ENCODE measurements at places on chromosomes 3 and 15.

DNA sequence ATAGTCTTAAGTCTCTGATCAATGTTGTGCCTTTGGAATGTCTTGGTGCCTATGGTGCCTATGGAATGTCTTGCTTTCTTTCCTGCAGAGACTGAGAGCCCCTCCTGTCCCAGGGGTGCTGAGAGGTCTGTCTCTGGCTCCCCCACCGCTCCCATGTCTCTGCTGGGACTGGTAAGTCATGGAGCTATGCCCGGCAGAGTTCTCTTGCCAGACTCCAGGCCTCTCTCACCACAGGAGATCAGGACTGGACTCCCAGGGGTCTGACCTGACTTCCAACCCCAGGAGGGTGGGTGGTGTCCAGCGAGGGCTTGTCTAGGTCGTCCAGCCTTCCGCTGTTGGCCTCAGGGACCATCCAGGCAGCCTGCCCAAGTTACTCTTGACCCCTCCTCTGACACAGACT, 14.0 kb upstream of the CYP11A1 start:
- no peak for DNase-seq

GRCh38 chr15:39157882-39158281, 423.0 kb upstream of the THBS1 start:
- DNase-seq = no peak

DNA sequence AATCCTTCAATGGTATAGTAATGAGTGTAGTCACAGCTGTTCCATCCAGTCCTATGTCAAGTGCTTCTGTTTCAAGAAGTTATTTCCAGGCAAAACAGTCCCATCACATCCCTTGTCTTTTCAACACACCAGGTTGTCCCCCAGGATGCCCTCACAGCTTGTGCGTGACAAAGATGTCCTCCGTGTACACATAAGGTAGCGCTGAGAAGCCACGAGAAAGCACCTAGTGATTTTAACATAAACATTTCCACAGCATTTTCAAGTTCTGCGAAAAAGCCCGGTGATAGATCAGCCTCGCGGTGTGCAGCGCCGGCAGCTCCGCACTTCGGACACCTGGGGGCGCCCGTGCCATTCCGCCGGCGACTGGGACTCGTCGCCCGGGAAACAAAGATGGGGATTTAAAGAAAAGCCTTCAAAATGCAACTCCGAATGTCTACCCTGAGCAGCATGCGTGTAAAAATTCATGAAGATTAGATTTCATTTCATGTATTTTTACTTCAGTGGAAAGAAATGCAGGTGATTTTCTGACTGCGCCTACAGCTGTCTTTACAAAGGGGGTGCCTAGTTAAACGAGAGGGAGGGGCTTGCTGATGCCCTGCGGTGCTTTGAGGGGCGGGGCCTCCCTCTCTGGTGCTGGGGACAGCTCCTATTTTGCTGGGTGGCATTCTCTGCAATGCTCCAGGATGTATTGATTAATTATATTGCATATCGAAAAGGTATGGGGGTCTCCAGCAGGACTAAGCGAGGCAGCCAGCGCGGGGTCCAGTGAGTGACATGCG, 49.9 kb downstream of the KY start:
- DNase-seq = peak; percentile 56

GRCh38 chr15:77052556-77052955, 18.4 kb downstream of the TSPAN3 start:
- no peak for DNase-seq

DNA sequence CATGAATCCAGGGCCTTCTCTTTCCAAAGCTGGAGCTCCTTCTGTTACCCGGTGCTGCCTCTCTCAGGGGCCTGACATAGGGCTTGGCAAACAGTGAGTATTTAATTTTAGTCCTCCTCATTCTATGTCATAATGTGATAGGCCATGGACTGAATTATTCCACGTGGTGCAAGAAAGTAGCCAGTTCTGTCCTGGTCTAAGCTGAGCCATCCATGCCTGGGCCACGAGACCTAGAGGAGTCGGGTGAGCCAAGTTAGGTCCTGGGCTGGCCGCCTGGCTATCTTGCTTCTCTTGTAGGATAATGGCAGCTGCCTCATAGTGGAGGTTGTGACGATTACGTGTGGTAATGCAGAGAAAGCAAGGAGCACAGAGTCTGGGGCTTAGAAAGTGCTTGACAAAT, 170.6 kb downstream of the FAM43A start:
- no peak for DNase-seq

DNA sequence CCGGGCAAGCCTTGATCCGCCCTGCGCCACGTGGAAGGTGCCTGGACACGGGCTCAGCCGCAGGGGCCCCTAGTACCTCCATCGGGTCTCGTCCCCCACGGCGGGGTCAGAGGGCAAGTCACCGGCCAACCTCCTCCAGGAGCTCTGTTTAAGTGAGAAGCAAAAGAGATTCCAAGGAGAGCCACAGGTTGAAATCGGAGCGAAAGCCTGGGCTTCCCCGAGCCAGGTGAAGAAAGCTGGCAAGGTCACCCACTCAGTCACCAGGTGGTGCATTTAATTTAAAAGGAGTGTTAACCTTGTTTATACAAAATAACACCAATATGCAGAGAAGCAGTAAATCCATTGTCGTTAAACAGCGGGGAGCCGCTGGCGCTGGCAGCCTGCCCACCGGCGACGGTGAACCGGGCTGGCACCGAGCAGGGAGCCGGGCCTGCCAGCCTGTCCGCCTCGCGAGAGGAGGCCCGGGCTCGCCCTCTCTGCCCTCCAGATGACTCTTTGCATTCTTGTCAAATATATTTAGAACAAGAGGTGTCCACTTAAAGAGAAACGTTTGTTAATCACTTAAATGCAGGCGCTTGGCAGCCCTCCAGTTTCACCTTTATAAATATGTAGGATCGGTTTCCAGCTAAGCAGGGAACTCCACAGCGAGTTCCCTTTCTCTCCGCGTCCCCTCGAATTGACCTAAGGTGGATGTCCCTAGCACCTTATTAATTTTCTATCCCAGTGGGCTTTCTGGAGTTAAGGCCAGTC, 277.3 kb upstream of the NR2F2 start:
- DNase-seq = no peak

DNA sequence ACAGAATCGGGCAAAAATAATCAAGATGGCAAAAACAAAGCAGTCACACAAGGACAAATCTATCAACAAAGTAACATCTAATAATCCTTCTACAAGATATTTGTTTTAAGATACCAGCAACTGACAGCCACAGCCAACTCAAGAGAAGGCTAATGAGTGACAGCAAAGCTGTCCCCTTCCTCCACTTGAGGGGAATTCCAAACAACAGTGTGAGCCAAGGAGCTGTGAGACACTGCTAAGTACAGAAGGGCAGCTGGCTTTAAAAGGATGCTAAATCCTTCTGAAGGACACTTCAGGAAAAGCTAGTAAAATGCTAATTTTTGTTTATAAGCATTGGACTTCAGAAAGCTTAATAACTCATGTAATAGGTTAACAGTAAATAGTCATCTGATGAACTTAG, 120.3 kb upstream of the GOLGA8J start:
- no peak for DNase-seq

- DNase-seq = no peak
Observed at GRCh38 chr15:95290176-95290974, 1040.1 kb upstream of the NR2F2 start.

DNA sequence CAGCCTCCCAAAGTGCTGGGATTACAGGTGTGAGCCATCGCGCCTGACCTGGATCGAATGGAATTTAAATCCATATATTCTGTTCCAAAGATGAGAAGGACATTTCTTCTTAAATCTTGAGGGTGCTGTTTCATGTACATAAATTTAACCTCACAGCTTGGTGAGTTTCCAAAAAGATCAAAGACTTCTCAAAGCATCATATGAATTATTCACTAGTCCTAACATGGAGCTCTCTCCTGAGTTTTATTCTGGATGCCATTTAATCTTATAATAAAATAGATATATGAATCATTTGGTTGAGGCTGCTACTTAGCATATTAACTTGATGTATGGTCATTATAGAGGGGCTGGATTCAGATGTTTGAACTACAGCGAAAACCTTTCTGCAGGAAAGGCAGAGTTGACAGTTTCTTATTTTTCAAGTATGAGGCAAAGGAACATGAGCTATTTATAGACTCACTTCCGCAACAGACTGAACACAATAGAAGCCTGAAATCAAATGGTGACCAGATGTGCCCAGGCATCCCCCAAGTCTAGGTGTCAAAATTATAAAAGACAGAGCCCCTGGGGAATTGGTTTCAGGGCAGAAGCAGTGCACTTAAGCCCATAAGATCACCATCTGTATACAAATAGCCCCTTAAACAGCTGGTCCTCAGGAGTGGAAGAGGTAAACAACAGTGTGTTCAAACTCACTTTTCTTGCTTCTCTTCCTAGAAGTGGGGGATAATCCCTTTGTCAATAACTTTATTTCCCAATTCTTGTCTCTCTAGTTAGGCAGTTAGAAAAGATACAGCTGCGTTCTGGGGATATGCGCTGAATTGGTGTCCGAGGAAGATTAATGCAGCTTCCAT, 29.7 kb downstream of the STARD9 start:
- DNase-seq = no peak

- DNase-seq = no peak
Observed at GRCh38 chr3:41159588-41160189, 39.6 kb upstream of the CTNNB1 start.

- DNase-seq = no peak
Observed at GRCh38 chr3:156102267-156102931, 18.0 kb upstream of the KCNAB1 start.

DNA sequence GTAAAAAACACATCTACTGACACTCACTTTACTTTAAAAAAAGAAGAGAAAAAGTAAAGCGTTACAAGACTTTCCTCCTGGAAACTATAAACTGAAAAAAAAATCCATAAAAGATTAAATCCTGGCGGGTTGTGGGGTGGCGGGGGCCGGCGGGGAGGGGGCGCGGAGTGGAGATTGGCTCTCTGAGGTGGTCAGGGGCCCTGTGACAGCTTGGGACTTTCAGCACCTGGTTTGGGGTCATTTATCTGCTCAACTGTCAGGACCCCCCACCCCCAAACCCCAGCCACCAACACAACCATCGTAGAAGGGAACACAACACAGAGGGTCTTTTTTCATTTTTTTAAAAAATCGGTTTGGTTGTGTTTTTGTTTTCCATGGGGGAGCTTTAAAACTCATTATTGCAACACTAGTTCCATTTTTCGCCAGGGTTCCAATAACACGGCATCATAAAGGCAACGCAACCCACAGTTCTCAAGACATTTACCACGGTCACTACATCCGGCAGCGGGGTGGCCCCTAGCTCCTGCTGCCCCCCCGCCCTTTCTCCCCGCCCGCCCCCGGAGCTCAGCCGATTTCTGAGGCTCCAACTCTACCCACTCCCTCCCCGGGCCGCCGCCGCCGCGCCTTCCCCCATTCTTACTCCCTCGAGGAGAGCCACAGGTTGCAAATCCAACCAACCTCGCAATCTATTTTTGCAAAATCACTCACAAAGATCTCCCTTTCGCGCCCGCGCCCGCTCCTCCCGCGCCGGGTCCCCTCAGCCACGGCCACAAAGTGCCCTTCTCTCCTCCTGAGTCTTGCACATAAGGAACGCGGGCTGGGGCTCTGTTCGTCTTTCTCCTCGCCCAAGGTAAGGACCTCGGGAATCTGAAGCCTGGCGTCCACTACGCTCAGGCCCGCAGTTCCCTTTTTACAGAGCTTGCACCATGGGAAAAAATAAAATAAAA, 1.8 kb downstream of the BCL6 start:
- DNase-seq = peak; percentile 75

- DNase-seq = peak; percentile 5
Observed at GRCh38 chr3:179811321-179812095, 158.7 kb downstream of the USP13 start.

- no peak for DNase-seq
Observed at GRCh38 chr3:122940628-122941086, 86.9 kb downstream of the SEMA5B start.

DNA sequence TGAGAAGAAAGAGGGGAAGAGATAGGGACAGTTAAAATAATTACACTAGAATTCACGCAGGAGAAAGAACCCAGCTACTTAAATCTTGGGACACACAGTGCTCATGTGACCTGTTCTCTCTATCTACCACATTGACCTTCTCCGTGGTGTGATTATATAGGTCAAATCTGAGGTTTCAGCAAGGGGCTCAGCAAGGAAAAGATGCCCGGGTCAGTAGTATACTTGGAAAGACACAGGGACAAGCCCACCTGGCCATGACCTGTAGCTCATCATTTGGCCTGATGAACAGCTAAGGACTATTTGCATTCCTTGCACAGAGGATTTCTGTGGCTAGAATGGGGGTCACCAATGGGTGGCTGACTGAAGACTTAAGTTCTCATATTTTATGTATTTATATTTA, 71.9 kb downstream of the SSR3 start:
- no peak for DNase-seq

- DNase-seq = no peak
Observed at GRCh38 chr3:21273259-21274025, 477.6 kb downstream of the ZNF385D start.

All from stimulated activated CD4-positive, alpha-beta T cell treated with anti-CD3 and anti-CD28 coated beads, Interleukin-4, amount 100 ng/mL, for 24 hours (primary cell).